ENCODE measurements at places on chromosomes 12 and 14.

GRCh38 chr14:74988131-74988530 is 14.6 kb upstream of the EIF2B2 start:
- no peak for DNase-seq

- DNase-seq, result no peak
Observed at GRCh38 chr12:130916241-130916911, 37.3 kb upstream of the ADGRD1 start.

DNA sequence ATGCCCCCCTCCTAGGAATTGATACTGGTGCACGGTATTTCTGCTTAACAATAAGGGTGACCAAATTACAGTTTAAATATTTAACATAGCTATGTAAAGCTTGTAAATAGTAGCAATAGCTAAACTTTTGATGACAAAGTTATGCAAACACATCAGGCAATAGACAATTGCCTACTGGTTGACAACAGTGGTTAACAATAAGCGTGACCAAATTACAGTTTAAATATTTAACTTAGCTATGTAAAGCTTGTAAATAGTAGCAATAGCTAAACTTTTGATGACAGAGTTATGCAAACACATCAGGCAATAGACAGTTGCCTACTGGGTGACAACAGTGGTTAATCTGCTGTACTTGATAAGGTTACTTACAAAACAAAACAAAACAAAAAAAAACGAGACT is 886.5 kb upstream of the FLRT2 start:
- no peak for DNase-seq

GRCh38 chr12:105738051-105738450 is 400.7 kb downstream of the NUAK1 start:
- no peak for DNase-seq

GRCh38 chr14:70821584-70822529 is 12.5 kb upstream of the MAP3K9 start:
- peak; percentile 49 for DNase-seq

- no peak for DNase-seq
Observed at GRCh38 chr14:95402578-95402977, 82.9 kb upstream of the CLMN start.

- no peak for DNase-seq
Observed at GRCh38 chr12:90152897-90153624, 444.4 kb upstream of the ATP2B1 start.

DNA sequence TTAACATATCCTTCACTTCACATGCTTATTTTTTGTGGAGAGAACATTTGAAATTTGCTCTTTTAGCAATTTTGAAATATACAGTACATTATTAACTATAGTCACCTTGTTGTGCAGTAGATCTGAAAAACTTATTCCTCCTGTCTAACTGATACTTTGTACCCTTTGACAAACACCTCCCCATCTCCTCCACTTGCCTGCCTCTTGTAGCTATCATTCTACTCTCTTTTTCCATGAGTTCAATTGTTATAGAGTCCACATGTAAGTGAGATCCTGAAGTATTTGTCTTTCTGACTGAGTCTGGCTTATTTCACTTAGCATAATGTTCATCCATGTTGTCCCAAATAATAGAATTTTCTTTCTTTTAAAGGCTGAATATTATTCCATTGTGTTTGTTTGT is 9.5 kb upstream of the SERPINA6 start:
- no peak for DNase-seq

GRCh38 chr12:59425798-59426197 is 170.0 kb upstream of the SLC16A7 start:
- no peak for DNase-seq

GRCh38 chr14:65228436-65228835 is 126.1 kb upstream of the MAX start:
- DNase-seq, result no peak

GRCh38 chr12:39112064-39112463 is 206.7 kb upstream of the CPNE8 start:
- DNase-seq, result no peak

- no peak for DNase-seq
Observed at GRCh38 chr12:52208424-52209165, 16.8 kb upstream of the KRT80 start.

DNA sequence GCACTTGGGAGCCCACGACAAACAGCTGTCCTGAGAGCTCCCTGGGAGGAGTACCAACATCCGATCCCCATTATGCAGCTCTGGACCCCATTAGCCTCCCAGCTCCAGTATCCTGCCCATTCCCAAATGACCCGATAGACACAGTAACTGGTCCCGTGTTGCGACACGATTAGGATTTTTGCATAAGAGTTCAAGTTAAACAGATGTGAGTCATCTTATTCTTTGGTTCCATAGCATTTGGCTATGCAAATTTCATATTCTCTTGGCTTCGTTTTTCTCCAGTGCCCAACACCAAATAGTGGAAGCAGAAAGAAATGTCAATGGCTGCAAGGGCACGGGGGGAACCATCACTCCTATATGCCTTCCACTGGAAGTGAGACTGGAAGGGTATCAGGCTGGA is 43.0 kb upstream of the LRRC10 start:
- no peak for DNase-seq

DNA sequence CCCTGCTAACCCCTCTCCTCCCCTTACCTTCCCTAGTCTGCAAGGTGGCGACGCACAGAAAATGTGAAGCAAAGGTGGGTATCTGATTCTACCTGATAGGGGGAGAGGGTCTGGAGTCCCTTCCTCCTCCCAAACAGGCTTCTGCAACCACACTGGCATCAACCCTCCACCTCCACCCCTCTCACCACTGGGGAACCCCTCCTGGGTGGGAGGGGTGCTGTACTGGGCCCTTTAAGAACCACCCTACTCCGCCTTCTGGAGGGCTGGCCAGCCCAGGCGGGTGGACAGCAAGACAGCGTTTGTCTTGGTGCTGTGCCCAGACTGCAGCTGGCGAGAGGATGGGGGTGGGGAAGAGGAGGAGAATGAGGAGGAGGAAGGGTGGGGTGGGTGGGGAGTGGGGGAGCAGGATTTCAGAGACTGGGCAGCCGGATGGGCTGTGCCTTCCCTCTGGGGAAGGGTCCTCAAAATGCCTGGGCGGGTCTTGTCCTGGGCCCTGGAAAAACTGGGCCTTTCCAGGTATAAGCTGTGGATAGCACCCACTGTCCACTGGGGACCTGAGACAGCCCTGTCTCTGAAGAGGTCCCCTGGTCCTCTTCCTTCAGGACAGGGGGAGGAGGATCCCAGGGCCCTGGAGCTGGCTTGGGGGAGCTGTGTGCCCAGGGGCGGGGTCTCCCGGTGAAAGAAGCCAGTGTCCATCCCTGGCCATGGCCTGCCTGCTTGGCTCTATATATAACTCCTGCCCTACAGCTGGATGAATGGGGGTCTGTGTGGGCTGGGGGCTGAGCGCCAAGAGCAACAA is 2.8 kb downstream of the TNS2 start:
- no peak for DNase-seq

- peak; percentile 62 for DNase-seq
Observed at GRCh38 chr12:92551853-92552397, 150.9 kb upstream of the PLEKHG7 start.

DNA sequence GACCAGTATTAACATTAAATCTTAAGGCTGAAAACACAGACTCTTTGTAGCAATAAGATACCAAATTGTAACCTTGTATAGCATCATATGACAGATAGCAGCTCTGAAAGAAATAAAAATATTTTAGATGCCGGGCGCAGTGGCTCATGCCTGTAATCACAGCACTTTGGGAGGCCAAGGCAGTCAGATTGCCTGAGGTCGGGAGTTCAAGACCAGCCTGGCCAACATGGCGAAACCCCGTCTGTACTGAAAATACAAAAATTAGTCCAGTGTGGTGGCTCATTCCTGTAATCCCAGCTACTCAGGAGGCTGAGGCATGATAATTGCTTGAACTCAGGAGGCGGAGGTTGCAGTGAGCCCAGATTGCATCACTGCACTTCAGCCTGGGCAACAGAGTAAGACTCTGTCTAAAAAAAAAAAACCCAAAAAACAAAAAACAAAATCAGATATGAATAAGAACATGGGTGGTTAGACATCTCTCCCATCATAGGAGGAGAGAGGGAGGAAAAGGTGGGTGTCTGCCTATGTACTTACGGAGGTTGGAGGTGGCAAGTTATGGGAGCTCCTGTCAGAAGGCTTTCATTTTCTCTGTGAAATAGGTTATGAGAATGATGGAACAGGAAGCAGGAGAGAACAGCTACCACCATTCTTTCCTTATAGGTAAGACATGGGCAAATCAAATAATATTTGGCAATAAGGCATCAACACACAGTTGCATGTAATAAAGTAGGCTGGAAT is 7.6 kb upstream of the HEBP1 start:
- no peak for DNase-seq

GRCh38 chr14:98840091-98840490 is 431.9 kb downstream of the BCL11B start:
- no peak for DNase-seq

- no peak for DNase-seq
Observed at GRCh38 chr12:103698752-103699560, 111.9 kb downstream of the STAB2 start.

GRCh38 chr12:68468036-68468435 is 135.9 kb upstream of the MDM1 start:
- DNase-seq, result no peak

DNA sequence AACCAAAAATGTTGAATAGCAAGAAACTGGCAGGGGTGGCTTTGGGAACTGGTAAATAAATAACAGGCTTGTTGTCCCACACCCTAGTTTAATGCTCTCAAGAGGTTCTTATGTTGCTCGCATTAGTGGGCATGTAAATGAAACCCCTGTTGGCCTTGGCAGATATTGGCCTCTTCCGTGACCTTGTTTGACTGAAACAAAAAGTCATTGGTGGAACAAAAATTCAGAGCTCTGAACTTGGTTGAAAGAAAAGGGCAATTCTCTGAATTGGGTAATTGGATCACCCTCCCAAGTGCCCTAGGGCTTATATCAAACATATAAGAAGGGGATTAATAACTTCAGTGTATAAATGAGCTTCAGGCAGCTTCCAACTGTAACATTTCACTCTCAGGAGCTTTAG is 426.2 kb downstream of the ZFP36L1 start:
- no peak for DNase-seq

- DNase-seq, result no peak
Observed at GRCh38 chr14:70887737-70888499, 19.3 kb upstream of the PCNX1 start.

- no peak for DNase-seq
Observed at GRCh38 chr12:104953323-104953722, 4.8 kb downstream of the SLC41A2 start.

DNA sequence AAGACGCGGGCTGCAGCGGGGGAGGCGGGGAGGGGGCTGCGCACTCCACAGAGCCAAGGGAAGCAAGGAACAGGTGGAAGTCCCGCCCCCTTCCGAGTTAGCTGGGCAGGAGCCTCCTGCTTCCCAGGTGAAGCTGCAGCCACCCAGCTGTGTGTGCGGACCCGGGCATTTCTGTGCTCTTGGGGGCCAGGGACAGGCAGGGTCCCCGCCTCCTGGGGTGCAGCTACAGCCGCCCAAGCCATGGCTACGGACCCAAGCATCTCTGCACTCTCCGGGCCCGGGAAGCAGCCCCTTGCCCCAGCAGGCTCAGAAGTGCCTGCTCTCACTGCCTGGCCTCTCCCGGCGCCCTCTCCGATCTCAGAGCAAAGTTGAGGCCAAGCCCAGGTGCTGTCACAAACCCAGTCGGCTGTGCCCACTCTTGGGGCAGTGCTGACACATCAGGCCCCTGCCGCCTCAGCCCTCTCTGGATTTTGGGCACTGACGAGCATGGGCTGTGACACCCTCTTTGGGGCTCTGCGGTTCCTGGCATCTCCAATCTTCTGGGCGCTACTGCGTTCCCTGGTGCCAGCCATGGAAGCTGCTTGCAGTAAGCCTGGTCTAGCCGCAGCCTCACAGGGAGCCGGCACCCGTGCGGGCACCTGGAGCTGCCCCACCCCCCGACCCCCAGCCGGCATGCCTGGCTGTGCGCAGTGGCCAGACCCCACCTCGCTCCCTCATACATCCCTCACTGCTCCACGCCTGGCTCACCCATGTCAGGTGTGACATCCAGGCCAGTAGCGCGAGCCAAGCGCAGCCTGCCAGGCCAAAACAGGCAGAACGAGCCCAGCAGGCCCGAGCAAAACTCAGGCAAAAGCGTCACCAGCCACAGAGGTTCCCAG is 8.5 kb upstream of the MGAT4C start:
- DNase-seq, result no peak

DNA sequence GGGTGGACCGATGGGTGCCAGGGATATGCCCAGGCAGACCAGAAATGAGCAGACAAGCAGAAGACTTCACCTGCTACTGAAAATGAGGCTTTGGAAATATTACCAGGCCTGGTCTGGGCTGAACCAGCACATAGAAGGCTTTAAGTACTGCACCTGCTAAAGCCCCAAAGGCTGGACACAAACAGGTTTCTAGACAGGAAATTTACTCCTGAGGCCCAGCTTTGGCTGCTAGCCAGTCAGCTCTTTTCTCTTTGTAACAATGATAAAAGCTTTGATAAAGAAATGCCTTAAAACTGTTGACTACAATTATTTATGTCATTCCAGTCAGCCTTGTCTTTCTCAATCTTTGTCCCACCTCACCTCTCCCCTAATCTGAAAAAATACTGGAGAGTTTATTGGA is 228.9 kb upstream of the EGLN3 start:
- DNase-seq, result no peak

DNA sequence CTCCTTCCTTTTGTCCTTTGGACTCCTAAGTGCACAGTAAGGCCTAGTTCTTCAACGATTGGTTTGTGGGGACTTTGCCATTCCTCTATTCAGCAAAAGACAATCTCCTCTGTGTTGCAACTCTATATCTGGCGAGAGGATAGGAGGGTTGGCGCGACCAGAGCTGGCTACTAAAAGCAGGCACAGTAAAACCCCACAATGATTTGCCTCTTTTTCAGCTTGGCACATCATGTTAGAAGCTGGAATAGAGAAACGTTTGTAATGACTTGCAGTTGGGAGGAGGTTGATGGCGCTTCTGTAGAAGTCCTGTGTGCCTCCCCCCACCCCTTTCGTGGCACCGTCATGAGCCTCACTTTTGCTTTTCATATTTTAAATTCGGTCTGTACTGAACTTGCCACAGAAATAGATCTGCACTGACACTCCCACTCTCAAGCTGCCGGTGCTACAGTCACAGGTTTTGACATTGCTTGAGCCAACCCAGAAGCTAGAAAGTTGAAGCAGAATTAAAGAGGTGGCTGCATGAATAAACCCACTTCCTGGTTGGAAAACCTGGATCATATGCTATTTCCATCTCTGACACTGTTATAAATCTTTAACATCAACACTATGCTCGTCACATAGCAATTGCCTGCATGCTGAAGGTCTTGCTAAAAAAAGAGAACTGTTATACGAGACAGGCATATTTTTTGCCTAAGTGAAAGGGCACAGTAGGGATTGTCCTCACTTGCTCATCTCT is 315.3 kb upstream of the PRICKLE1 start:
- DNase-seq, result no peak

GRCh38 chr12:114391088-114391487 is 14.9 kb downstream of the TBX5 start:
- DNase-seq, result no peak

GRCh38 chr12:2941524-2941923 is 17.7 kb upstream of the TEAD4 start:
- DNase-seq, result no peak
